Activated CD4-positive, alpha-beta T cell treated with anti-CD3 and anti-CD28 coated beads for 1 hour (primary cell): ENCODE measurements at places on chromosomes 3 and 15.

DNA sequence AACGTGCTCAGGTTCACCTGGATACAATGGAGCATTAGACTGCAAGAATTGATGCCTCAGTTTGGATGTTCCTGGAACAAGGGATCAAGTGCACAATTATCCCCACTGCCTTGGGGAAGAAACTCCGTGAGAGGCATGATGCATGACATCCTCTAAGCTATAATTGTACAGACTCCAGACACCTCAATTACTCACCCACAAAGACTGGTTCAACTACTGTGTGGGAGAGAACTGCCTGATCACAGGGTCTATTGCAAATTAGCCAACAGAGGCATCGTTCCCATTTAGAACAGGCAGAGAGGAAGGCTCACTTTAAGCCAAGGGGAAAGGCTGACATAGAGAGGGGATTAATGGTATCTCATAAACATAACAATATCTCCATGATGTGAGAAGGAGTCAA lies 43.5 kb downstream of the ARRDC4 start:
- DNase-seq: no peak

GRCh38 chr3:126516936-126517290 lies 660 bp downstream of the UROC1 start:
- no peak for DNase-seq

- no peak for DNase-seq
These were observed 3.5 kb upstream of the HHATL start for GRCh38 chr3:42705962-42706585.

DNA sequence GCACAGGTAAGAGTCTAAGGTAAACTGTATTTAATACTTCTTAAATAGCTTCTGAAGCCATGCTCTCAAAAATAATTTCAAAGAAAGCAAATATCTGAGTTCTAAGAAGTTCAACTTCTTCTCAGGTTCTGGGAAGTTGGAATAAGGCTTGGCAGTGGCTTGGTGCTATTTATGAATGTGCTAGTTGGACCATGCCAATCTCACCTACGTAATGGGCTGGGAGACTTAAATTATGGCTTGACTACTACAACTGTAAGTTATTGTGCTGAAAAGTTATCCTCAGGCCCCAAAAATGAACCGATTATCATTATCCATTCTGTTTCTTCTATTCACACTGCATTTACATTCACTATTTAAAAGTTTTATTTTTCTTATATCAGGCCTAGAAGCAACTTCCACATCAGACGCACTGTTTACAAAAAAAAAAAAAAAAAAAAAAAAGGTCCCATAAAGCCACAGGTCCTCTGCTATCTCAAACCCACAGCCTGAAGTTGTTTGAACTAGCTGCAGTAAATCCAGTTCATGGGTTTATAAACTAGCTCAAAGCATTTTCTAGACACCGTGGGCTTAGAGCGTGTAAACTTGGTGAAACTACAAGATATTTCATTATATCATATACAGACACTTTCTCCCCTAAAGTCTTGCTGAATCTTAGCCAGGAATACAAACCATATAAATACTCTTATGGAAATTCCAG lies 3.4 kb downstream of the LRIG1 start:
- DNase-seq: no peak

- no peak for DNase-seq
These were observed 7.9 kb upstream of the UBXN7 start for GRCh38 chr3:196440041-196440537.

GRCh38 chr3:130260918-130261317 lies 84.6 kb upstream of the COL6A5 start:
- DNase-seq: no peak

GRCh38 chr15:101206176-101206591 lies 45.7 kb downstream of the CHSY1 start:
- DNase-seq: peak; percentile 70

DNA sequence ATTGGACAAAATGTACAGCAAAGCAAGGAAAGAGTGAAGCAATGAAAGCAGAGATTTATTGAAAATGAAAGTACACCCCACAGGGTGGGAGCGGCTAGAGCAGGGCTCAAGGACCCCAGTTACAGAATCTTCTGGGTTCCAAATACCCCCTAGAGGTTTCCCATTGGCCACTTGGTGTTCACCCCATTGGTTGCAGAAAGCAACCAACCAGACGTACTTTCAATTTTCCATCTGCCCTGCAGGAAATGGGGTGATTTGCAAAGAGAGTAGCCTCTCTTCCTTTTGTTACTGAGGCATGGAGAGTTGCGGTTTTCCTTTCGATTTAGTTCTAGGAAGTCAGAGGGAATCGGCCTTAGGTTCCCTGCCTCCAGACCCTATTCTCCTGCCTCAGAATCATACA lies 2.4 kb downstream of the PML start:
- DNase-seq: no peak

DNA sequence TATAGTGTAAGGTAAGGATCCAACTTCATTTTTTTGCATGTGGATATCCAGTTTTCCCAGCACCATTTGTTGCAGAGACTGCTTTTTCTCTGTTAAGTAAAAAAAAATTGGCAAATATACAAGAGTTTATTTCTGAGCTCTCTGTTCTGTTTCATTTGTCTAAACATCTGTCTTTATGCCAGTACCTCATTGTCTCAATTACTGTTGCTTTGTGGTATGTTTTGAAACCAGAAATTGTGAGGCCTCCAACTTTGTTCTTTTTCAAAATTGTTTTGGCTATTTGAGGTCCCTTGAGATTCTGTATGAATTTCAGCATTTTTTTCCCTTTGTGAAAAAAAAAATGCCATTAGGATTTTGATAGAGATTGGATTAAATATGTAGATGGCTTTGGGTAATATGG lies 150.5 kb downstream of the MINAR1 start:
- no peak for DNase-seq

DNA sequence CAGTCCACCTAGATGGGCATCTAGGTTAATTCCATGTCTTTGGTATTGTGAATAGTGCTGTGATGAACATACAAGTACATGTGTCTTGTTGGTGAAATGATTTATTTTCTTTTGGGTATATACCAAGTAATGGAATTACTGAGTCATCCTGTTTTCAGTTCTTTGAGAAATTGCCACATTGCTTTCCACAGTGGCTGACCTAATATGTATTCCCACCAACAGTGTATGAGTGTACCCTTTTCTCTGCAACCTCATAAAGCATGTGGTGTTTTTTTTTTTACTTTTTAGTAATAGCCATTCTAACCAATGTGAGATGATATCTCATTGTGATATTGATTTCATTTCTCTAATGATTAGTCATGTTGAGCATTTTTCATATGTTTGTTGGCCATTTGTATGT lies 86.0 kb upstream of the NDN start:
- DNase-seq: no peak

GRCh38 chr3:127215714-127216414 lies 22.9 kb downstream of the PRR23E start:
- DNase-seq: no peak

- DNase-seq: no peak
These were observed 4.4 kb upstream of the FOXP1 start for GRCh38 chr3:71587958-71588357.

GRCh38 chr3:52144034-52144795 lies 10.0 kb downstream of the POC1A start:
- DNase-seq: peak; percentile 78

GRCh38 chr3:53236112-53236841 lies 19.5 kb downstream of the TKT start:
- no peak for DNase-seq

GRCh38 chr3:169562988-169563774 lies 100.3 kb downstream of the MECOM start:
- DNase-seq: no peak

- DNase-seq: no peak
These were observed 39.1 kb downstream of the KNL1 start for GRCh38 chr15:40633178-40633577.

DNA sequence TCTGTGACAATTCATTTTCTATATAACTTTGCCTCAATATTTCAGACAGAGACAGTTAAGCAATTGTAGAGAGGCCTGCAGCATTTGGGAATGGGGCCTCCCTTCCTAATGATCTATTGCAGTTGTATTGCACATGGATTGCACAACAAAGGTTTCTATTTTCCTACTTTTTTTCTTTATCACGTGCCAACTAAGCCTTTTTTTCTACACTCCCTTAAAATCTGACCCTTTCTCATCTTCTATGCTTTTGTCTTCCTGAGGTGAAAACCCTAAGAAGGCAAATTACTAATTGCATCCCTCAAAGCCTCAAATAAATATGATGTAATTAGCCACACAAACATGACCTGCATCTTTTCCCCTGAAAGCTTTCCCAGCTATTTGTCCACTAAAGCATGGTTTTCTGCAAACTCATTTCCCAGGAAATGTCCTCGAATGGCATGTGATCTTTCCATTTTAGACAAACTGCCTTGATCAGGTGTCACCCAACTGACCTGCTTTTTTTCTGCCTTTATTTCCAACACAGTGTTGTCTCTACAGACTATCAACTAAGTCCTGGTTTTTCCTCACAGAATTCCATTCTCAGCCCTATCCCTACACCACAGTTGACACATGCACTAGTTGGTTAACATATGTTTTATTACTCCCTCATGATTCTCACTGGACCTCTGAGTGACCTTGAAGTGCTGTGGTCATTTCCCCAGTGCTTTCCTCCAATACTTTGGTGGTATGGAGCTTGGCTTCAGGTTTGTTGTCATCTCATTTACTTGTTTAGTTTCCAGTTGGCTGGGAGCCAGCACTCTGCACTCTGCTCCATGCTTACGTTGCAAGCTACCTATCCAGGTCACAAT lies 31.9 kb upstream of the TSC22D2 start:
- DNase-seq: no peak

DNA sequence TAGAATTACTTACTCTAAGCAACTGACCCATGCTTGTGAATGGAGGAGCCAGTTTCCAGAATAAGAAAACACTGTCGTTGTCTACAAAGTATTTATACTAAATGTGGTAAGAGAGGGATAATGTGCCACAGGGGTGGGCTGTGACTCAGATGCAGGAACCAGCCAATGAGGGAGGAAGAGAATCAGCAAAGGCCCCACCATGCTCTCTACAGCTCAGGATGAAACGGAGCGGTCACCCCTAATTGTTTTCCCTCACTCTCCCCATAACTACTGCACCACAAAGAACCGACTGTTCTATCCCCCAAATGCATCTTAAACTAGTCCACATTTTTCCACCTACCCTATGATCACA lies 44.5 kb downstream of the BFSP2 start:
- DNase-seq: no peak

- no peak for DNase-seq
These were observed 669.5 kb downstream of the SQOR start for GRCh38 chr15:46304321-46304720.

DNA sequence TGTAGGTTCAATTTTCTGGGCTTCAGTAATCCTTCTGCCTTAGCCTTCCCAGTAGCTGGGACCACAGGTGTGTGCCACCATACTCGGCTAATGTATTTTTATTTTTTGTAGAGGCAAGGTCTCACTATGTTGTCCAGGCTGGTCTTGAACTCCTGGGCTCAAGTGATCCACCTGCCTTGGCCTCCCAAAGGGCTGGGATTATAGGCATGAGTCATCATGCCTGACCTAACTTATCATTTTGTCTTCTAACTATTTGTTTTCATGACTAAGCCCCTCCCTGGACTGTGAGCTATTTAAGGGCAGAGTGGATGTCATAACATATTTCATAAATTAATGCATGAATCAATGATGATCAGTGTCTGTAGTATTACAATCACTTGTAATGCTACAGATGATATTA lies 56.1 kb upstream of the PIAS1 start:
- no peak for DNase-seq

DNA sequence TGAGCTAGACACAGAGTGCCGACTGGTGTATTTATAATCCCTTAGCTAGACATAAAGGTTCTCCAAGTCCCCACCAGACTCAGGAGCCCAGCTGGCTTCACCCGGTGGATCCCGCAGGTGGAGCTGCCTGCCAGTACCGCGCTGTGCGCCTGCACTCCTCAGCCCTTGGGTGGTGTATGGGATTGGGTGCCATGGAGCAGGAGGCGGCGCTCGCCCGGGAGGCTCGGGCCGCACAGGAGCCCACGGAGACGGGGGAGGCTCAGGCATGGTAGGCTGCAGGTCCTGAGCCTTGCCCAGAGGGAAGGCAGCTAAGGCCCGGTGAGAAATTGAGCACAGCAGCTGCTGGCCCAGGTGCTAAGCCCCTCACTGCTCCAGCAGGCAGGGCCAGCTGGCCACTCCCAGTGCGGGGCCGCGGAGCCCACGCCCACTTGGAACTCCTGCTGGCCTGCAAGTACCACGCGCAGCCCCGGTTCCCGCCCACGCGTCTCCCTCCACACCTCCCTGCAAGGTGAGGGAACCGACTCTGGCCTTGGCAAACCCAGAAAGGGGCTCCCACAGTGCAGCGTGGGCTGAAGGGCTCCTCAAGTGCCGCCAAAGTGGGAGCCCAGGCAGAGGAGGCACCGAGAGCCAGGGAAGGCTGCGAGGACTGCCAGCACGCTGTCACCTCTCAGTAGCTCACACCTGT lies 109.7 kb downstream of the NSMCE3 start:
- no peak for DNase-seq

GRCh38 chr3:53113293-53114010 lies 16.8 kb downstream of the RFT1 start:
- DNase-seq: no peak

GRCh38 chr15:27324886-27325615 lies 354.1 kb downstream of the GABRG3 start:
- no peak for DNase-seq

- DNase-seq: no peak
These were observed 117.3 kb upstream of the SLC7A14 start for GRCh38 chr3:170703121-170703588.

DNA sequence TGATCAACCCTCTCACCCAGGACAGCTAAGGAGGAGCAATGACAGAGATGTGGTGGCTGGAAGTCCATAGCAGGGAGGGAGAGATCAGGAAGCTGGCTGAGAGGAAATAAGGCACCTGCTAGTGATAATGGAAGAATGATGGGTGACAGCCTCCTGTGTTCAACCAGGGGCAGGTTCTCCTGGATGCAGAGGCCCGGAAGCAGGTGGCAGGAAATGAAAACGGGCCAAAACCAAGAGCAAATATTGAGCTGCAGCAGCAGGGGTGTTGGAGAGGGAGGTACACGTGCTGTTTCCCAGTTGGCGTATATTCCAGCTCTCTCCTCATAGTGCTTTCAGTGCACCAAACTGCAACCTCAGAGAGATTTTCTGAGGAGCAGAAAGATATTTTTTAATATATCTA lies 213.4 kb upstream of the TBL1XR1 start:
- no peak for DNase-seq

GRCh38 chr3:188006726-188007393 lies 147.1 kb upstream of the LPP start:
- no peak for DNase-seq

GRCh38 chr15:62769604-62770003 lies 272.9 kb upstream of the TPM1 start:
- DNase-seq: no peak

DNA sequence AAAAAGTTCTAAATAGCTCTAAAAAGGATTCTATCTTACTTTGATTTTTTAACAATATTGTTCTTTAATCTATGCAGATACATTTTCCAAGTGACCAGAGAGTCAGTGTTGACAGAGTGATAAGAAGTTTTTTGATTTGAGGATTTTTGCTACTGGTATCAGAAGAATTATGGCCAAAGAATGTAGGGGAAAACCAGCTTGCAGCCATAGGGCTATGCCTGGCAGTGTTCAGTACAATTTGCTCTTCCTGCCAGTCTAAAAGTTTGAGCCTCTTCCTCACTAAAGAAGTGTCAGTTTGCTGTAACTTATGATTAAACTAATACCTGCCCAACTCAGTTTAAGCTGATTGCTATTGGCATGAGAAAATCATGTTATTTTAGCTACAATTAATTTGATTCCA lies 35.3 kb upstream of the FSIP1 start:
- no peak for DNase-seq
